Stimulated activated CD4-positive, alpha-beta T cell treated with anti-CD3 and anti-CD28 coated beads, Interleukin-12 subunit alpha, Interleukin-12 subunit beta, amount 100 ng/mL, for 24 hours (primary cell): ENCODE measurements at places on chromosomes 1 and 21.

- DNase-seq, result no peak
These were observed 256.4 kb downstream of the FOXD2 start for GRCh38 chr1:47694011-47694890.

GRCh38 chr1:222815440-222815765 lies 564 bp downstream of the DISP1 start:
- no peak for DNase-seq

DNA sequence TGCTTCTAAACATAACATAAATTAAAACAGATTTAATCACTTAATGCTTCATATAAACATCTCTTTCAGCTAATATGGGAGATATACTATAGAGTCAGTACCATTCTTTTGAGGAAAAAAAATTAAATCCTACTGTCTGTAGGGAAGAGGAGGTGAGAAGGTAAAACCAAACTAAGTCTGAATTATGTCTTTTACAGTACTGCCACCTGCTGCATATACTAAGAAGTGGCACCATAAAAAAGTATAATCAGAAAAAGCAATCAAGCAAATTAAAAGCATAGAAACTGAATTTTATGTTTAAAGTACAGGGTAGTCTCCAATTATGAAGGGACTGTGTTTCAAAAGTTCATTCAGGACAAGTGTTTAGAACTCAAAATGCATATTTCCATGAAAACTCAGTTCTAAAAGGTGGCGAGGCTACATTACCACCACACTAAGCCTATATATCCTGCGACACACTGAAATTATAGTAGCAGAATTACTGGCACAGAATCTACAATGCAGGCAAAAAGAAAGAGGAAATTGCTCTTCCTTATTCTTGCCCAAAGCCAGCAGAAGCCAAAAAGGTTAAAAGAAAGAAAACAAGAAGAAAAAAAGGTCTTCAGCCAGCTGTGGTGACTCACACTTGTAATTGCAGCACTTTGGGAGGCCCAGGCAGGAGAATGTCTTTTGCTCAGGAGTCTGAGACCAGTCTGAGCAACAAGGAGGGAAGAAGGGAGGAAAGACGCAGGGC lies 9.0 kb downstream of the NSL1 start:
- DNase-seq, result no peak

DNA sequence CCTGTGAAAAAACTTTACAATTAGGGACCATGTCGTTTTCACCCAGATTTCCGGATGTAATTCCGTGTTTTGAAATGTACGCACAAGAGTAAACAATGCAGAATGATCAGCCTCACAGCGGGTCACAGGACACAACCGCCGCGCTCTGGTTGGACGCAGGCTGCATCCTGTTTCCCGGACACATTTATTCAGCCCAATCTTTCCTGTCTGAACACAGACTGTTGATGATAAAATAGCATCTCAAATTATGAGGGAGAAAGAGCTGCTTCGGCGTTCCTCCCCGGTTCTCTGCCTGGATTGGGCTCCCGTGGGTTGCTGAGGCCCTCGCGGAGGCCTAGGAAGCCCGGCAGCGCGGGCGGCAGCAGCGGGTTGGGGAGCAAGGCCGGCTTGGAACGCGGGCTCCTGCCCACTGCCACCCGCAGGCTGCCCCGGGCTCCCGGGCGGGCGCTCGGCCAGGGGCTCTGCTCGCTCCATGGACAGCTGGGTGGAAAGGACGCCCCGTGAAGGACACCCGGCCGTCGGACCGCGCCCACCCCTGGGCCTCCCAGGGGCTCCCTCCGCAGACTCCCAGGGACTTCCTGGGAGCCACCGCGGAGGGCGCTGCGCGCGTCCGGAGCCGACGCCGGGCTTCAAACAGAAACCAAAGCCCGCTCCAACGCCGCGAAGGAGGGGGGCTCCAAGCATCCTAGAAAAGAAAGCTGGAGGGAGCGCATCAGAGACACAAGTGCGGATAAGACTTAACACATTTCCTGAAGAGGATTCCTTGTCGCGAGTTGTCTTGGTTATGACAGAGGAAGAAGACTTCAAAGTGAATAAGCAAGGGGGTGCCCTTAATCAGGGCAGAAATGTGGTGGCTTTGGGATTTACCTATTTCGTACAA lies 122.3 kb downstream of the ESRRG start:
- no peak for DNase-seq

DNA sequence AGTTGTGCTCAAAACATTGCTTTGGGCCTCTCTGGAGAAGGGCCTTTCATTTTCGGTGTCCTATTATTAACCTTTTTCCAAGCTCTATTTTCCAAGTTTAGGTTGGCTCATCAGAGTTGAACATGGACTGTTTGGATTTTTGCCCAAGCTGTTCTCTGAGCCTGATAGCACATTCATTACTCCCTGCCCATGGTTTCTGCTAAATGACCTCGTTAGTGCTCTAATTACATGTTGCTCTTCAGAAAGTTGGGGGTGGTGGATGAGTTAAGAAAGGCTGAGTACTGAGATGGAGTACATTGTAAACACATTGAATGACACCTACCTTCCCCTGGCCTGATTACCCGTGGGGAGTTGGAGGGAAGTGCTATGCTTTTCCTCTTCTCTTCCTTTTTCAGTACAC lies 38.9 kb downstream of the LMO4 start:
- DNase-seq, result no peak

- no peak for DNase-seq
These were observed 30.1 kb downstream of the SPSB1 start for GRCh38 chr1:9322661-9323244.

GRCh38 chr21:28427394-28428022 lies 565.2 kb downstream of the LTN1 start:
- no peak for DNase-seq

GRCh38 chr1:160665330-160666078 lies 18.7 kb upstream of the SLAMF1 start:
- DNase-seq, result no peak

DNA sequence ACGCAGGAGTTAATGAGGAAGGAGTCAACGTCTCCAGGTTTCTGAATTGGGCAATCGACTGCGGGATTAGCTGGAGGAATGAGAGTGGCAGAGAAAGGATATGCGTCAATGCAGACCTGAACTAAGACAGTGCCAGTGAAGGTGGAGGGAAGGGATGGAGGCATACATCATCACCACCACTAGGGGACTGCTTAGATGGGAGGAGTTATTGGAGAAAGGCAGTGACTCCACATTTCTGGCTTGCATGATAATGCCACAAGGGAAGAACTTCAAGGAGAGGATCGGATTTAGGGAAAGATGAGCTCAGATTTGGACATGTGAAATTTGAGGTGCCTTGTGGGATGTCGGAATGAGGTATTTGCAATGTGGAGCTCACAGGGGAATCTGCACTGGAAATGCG lies 17.5 kb downstream of the VASH2 start:
- DNase-seq, result no peak

GRCh38 chr1:44315521-44315920 lies 39.5 kb downstream of the ERI3 start:
- no peak for DNase-seq

GRCh38 chr1:45802343-45803298 lies 791 bp upstream of the MAST2 start:
- no peak for DNase-seq

DNA sequence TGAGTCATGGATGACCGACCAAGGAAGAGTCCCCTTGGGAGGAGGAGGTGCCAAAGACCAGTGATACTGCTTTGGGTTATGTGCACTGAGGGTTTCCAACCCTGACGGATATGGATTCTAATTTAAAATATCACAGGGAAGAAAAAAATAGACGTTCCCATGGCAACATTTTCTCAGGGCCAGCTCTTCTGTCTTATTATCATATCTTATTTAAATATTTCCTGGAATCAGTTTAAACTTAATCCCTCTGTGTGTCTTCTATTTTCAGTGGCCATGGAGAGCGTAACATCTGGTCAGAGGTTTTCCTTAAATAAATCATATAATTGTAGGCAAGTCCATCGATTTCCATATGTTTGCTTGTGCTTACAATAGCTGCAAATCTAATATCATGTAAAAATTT lies 205.4 kb upstream of the FMN2 start:
- DNase-seq, result no peak

DNA sequence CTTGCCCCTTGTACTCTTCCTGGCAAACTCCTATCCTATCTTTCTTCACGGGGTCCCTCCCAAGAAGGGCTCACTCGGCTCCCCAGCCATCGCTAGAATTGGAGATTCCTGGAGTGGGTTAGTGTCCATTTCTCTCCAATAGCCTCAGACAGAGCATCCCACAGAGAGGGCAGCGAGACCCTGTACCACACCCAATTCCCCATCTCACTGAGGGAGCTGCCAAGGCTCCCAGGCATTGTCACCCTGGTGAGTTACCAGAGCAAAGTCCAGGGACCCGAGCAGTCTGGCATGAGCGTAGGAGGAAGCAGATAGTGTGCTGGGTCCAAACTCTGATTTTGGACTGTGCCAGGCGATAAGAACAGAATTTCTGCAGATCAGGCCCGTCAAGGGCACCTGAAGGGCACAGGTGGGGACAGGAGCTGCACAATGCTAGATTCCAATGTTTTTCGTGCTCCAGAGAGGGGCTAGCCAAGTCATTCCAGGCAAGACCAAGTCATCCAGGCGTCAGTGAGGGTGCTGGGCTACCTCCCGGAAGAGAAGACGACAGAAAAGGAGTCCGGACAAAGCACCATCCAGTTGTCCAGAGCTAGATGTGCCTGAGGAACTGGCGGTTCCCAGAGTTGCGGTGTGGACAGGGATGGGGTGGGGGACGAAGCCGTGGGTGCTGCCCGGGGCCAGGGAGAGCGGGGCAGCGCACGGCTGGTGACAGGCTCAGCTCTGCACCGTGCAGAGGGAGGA lies 15.3 kb downstream of the AKR7A3 start:
- no peak for DNase-seq

- no peak for DNase-seq
These were observed 291.9 kb upstream of the USP25 start for GRCh38 chr21:15437883-15438282.

- DNase-seq, result no peak
These were observed 350.9 kb upstream of the SPAG17 start for GRCh38 chr1:118535901-118536300.

DNA sequence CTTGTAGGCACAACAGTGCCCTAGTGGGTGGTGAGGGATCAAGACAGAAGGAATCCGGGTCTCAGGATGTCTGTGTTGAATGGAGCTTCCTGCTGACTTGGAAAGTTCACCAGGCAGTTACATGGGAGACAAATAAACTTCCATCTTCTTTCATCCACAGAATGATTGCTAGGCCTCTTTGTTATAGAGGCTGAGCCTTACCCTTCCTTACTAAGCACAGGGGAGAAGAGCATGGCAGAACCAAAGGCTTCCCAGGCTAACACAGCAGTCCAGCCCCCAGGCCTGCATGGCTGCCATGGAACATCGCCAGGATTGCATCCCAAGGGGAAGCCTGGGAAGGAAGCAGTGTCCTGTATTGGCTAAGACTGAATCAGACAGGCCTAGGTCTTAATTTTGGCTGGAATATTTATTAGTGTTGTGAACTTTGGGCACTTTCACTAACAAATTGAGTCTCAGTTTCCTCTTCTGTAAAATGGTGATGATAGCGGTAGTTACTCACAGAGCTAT lies 18.7 kb downstream of the HEYL start:
- DNase-seq, result no peak

- DNase-seq, result no peak
These were observed 12.6 kb upstream of the PSMA5 start for GRCh38 chr1:109438798-109439297.

DNA sequence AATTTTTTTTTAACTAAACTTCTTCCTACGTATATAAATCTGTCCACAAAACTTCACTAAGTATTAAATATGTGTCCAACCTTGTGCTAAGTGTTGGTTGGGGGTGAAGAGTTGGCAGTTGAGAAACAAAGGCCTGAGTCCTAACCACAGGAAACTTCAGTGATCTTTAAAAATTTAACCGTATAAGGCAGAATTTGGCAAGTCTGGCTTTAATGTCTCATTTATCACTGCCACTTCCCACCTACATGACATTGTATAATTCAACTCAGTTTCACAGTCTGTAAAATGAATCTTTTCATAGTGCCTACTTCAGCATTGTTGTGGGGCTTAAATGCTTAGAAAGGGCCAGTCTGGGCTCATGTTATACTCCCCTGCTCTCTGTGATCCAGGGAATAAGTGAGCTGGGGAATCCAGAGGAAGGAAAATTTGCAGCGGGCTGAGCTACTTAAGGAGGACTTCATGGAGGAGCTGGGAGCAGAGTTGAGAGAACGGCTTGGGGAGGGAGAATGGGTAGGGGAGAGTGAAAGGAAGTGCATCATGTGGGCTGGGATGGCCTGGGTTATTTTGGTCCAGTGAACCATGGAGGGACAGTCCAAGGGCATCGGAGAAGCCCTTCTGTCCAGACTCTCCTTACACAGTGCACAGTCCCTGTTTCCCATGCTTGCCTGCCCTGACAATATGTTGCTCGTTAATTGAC lies 14.5 kb downstream of the IFNAR2 start:
- no peak for DNase-seq

DNA sequence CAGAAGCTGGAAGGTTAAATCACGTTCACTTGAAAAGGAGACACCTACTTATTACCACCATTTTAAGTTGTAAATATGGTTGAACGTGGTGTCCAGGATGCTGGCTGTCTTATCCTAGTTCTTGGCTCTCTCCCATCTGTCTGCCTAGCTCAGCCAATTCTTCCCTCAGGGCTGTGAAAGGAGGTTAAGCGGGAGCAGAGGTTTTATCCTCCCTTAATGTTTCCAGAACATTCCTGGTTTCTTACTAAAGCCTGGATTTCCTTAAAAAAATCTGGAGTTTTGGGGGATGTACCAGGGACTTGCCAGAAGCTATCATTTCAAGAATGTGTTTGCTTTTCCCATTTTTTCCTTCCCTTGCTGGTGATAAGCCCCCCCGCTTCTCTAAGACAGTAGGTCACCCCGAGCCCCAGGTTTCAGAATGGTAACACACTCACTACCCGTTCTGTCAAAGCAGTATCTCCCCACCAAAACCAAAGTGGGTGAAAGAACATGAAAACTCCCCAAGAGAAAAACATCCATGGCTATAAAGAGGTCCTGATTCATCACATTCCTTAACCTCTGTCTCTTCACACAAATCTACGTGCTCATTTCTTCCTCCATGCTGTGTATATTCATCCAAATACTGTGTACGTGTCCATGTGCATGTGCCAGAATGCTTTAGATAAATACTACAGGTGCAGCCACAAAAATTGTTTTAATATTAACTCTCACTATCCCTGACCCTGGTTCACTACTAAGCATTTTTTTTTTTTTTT lies 114.7 kb downstream of the MAP3K21 start:
- DNase-seq, result no peak

- DNase-seq, result no peak
These were observed 7.7 kb upstream of the CDK11B start for GRCh38 chr1:1666526-1666925.
